ENCODE measurements at places on chromosomes 3 and 15.
A peak's percentile ranks its signal among the peaks of the same experiment; 100 is the strongest.

- DNase-seq: no peak
Measured at GRCh38 chr3:98730338-98730737, 32.8 kb upstream of the ST3GAL6 start.

DNA sequence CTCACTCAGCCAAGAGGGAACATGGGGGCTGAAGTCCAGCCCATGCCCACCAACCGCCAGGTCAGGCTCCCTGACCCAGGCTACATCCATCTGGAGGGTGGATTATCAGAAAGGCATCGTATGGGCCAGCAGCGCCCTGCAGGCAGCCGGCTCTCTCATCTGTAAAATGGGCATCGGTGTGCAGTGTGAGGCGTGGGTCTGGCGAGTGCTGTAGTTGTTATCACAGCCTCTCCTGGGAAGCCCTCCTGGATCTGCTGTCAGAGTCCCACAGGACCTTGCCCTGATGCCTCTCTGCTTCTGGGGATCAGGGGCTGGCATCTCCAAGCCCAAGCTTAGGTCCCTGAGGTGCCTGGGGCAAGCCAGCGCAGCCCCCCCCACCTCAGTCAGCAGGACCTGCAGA is 27.4 kb downstream of the CFAP100 start:
- no peak for DNase-seq

DNA sequence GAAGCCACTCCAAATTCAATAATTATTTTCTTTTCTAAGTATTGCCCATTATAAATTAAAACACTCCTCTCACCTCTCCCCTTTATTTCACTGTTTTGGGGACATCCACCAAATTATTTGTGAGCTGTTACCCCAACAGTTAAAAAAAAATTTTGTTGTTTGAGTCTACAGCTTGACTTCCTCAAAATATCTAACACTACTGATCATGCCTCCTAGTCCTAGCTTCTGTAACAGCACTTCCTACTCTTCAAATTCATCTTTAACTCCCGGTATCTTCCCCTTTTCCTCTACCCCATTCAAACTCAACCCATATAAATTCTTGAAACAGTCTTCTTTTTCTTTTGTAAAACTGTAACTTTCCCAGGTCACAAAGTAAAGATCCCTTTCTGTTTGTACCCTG is 15.9 kb downstream of the PARL start:
- DNase-seq: no peak

GRCh38 chr3:86990012-86990733 is 776 bp downstream of the VGLL3 start:
- peak; percentile 40 for DNase-seq

All from stomach (tissue), 19 donors.